ENCODE measurements at places on chromosomes 13 and 19.

DNA sequence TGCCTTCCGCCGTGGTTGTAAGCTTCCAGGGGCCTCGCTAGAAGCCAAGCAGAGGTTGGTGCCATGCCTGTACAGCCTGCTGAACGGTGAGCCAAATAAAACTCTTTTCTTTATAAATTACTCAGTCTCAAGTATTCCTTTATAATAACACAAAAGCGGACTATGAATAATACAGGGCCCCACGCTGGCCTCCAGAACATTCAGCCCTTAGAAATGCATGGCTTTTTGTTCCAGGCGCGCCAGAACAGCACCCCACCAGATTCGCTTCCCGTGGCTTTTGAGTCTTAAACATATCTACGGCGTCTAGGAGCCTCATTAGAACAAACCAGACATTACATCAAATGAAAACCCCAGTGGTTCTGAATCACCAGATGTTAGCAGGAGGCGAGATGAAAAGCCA, 75.1 kb downstream of the SLC15A1 start:
- no peak for DNase-seq

DNA sequence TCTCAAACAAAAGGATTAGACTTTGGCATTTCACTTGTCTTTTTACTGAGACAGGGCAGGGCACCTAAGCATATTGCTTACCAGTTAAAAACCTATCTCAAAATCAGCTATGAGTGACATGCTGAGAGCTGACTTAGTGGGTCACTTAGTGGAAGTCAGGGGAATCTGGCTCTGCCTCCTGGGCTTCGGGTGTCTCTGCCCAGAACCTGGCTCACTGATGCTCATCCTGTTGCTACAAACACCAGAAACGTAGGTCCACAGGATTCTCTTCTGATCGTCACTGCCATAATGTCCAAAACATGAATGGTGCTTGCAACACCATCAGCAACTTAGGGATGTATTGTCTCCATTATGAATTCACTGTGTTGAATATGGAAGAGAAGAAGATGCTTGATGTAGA, 276.1 kb downstream of the ITGBL1 start:
- DNase-seq, result no peak

GRCh38 chr13:76976490-76976889, 15.4 kb upstream of the CLN5 start:
- DNase-seq, result no peak

- DNase-seq, result no peak
Measured at GRCh38 chr13:72384879-72385278, 342.6 kb downstream of the MZT1 start.

- no peak for DNase-seq
Measured at GRCh38 chr13:51048616-51049015, 62.5 kb downstream of the C13orf42 start.

- DNase-seq, result no peak
Measured at GRCh38 chr13:33313504-33313903, 27.9 kb upstream of the STARD13 start.

DNA sequence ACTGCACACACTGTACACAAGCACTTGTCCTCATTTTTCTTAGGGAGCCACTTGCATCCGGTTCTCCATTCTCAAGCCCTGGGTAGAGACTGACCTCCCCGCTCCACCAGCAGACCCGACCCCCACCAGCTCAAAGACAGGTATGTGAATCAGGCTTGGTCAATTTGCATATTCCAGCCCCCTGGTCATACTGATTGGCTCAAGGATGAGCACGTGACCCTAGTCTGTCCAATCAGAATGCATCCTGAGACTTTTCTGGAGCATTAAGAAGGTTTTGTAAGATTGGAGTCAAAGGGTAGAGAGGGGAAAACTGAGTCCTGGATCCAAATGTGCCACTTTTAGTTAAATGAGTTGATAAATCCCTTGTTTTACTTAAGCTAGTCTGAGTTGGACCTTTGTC, 34.1 kb downstream of the NOTCH3 start:
- no peak for DNase-seq

GRCh38 chr13:81664872-81665271, 1323.9 kb upstream of the SPRY2 start:
- no peak for DNase-seq

- peak; percentile 93 for DNase-seq
Measured at GRCh38 chr13:114043421-114044053, 69.7 kb upstream of the C13orf46 start.

GRCh38 chr13:45718992-45719391, 16.9 kb downstream of the CBY2 start:
- no peak for DNase-seq

DNA sequence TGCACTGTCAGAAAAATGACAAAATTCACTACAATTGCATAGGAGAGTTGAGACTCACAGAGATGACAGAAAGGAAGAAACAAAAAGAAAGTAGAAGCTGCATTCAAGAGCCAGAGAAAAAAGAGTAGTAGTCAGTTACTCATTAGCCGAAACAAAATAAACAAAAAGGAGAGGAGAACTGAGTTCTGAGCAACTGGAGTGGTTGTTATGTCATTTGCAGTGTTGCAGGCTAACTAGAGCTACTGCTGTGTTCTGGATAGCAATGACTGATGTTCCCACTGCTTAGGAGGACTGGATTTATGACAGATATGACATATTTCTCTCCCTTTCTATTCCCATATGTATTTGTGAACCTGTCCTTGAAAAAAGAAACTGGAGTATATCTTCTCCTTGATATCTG, 482.6 kb downstream of the RFC3 start:
- no peak for DNase-seq

DNA sequence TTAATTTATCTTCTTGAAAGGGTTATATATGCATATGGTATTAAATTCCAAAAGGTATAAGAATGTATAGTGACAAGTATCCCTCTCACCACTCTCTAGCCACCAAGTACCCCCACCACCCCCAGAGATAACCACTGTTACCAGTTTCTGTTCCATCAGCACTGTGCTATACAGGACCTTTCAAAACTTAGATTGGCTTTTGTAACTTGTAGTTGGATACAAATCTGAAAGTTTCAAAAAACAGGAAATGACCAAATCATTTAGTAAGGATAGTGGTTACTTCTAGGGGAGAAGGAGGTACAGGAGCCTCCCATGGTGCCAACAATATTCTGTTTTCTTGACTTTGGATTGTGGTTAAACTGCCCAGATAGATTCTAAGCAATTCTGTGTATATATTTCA, 56.7 kb downstream of the AKAP11 start:
- no peak for DNase-seq

DNA sequence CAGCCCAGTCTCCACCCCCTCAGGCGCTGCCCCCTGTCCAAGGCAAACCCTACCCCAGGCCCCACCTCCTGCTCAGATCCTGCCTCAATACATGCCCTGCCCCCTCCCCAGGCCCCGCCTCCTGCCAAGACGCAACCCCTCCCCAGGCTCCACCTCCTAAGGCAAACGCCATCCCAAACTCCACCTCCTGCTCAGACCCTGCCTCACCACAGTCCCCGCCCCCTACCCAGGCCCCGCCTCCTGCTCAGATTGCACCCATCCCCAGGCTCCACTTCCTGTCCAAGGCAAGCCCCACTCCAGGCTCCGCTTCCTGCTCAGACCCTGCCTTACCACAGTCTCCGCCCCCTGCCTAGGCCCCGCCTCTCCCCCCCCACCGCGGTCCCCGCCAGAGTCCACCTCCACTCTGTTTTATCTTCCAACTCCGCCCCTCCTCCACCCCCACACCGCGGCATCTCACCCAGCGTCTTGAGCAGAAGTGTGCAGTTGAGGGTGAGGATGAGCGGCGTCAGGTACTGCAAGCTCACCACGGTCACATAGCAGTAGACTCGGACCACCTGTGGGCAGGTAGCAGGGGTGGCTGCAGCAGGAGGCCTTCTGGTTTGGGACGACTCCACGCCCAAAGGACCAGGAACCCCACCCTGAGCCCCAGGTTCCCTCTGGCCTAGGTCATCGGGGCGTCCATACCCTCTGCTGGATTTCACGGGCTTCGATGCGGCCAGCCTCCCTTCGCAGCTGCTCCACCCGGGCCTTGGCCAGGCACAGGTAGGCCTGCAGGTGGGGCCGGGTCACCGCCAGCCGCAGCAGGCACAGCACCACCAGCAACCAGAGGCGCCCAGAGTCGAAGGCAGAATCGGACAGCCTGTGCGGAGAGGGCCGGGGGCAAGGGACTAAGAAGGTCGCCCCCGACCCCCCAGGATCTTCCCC, 17.7 kb downstream of the TMEM161A start:
- DNase-seq, result no peak
